Stimulated activated CD4-positive, alpha-beta T cell treated with anti-CD3 and anti-CD28 coated beads, Interleukin-15, amount 100 ng/mL, for 1 hour (primary cell): ENCODE measurements at places on chromosomes 5 and 9.
A peak's percentile ranks its signal among the peaks of the same experiment; 100 is the strongest.

- no peak for DNase-seq
These were observed 40.7 kb downstream of the TLR4 start for GRCh38 chr9:117744856-117745389.

DNA sequence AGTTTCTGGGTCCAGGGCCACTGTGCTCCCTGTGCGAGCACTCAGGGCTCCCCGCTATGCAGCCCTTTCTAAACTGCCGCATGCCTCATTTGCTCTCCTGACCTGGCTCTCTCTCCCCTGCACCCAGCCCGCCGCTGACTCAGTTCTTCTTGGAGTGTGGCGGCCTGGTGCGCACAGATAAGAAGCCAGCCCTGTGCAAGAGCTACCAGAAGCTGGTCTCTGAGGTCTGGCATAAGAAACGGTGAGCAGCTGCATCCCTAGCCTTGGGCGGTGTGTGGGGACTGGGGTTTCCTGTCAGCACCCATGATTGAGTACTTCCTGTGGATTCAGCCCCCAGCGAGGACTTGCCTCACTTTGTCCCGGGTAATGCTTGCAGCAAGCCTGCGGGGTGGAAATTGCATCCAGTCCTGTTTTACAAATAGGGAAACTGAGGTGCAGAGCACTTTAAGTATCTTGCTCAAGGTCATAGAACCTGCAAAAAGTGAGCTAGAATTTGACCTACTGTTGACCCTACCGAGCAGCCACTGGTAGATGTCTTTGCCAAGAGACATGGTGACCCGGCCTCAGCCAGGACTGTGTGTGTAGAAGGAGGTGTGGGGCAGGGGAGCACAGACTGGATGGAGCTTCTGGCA lies 27.9 kb downstream of the USP20 start:
- DNase-seq, result no peak

DNA sequence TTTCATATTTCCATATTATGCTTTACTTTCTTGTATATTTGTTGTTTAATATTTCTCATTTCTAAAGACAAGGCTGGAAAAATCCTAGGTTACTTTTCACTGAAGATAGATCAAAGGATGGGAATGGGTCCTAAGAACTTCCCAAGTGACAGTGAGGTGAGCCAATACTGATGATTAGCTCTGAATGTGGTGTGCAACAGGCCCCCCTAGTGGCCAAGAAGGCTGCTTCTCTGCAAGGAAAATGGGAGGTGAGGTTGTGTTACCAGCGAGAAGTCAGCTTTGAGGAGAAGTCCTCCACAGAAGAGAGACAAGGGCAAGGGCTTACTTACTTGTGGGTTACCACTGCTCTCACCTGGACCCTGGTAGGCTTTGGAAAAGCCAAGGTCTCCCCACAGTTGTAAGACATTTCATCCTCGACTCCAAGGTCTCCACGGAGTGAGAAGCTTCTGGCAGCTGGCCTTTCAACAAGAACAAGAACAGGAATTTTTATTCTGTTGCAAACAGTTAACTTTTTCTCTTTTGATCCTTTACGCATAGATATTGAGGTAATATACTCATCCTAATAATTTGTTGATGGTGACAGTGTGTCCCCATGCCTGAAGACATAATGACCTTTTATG lies 69.9 kb downstream of the MAMDC2 start:
- DNase-seq, result no peak

DNA sequence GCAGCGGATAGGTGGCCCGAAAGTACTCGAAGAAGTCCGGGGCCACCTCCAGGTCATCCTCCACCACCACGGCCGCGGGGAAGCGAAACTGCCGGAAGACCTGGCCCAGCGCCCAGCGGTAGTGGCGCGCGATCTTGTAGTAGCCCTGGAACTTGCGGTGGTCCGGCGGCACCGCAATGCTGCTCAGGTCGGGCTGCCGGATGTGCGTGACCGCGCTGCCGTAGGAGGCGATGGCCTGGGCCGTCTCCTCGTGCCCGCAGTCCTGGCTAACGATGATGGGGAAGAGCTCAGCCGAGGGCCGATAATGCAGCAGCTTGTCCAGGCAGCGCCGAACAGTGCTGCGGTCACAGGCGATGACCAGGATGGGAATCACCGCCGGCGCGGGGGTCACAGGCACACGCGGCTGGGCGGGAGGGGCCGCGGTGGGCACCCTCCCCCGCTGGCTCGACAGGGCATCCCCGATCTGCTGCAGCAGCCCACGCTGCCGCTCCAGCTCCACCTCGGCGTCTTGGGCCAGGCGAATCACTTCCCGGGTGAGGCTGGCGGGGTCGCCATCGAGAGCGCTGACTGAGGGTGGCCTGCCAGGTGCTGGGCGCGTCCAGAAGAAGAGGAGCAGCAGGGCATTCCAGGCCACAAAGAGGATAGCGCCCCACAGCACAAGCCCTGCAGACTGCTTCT lies 10.2 kb downstream of the MGAT1 start:
- no peak for DNase-seq

DNA sequence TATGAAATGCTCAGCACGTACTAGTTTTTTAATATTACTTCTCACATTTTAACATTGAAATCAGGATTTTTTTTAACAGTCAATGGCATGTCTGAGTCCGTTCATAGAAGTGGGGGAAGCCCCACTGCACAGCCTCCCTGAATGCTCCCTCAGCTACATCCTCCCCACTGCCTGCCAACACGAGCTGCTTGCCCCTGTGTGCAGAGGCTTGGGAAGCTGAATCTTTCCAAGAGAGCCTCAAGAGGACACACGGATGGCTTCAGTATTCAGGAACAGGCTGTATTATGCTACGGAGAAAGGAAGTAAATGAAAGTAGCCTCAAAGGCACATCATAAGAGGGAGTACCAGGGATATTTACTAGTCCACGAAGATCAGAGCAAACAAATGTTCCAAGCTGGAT lies 248.7 kb downstream of the SPOCK1 start:
- no peak for DNase-seq

DNA sequence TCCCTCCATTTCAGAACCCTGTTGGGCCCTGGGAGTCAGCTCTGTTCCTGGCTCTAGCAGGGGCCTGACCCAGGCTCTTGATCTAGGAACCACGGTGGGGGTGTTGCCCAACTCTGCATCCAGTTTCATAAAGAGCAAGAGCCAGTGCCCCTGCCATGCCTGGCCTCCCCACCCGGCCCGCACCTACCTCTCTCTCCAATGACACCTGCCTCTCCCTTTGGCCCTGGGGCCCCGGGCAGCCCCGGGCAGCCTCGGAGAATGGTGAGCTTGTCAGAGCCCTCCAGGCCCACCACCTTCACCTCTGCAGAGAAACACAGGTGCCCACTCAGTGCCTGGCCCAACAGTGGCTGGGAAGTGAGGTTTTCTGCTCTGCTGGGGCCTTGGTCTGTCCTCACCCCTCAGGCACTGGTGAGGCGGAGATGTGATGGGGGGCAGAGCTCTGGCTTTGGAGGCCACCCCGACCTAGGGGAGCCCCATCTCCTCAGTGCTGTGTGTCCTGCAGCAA lies 1.5 kb downstream of the FCN1 start:
- DNase-seq, result no peak

GRCh38 chr5:84696651-84697050 lies 312.0 kb upstream of the EDIL3 start:
- no peak for DNase-seq

DNA sequence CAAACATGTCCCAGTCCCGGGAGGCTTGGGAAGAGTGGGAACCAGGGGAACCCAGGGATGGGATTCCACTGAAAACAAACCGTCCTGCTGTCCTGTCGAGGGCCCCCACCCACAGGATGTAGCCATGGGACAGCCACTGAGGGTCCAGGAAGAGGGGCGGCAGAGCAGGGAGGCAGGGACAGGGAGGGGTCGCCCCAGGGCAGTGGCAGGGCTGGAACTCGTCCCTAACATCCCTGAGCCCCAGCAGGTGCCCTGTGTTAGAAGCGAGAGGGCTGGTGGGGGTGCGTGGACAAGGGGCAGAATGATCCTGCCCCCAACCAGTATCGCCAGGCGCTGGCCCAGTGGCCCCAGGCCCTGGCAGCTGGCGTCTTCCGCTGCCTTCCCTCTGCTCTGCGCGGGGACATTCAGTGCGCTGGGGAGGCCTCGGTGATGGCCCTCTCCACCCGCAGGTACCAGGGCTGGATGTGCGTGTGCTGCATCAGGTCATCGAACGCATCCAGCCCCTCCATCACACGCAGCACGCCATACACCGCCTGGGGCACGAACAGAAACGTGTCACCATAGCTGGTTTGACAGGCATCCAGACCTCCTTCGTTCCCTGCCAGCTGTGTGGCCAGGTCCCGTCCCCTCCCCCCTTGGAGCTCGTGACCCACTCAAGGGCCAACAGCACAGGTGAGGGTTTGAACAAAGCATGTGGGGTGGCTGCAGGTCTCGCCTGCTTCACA lies 6.6 kb downstream of the PTGES2 start:
- no peak for DNase-seq

- peak; percentile 37 for DNase-seq
These were observed 5.0 kb downstream of the IL3 start for GRCh38 chr5:132065351-132065937.

- DNase-seq, result no peak
These were observed 26.8 kb downstream of the BARHL1 start for GRCh38 chr9:132609184-132609583.

GRCh38 chr5:31478901-31479300 lies 53.0 kb downstream of the DROSHA start:
- no peak for DNase-seq

GRCh38 chr9:14158916-14159315 lies 155.0 kb downstream of the NFIB start:
- no peak for DNase-seq

GRCh38 chr5:179771311-179771895 lies 22.4 kb upstream of the LTC4S start:
- DNase-seq, result no peak

- DNase-seq, result no peak
These were observed 310.9 kb downstream of the TRIM36 start for GRCh38 chr5:114858665-114859437.

DNA sequence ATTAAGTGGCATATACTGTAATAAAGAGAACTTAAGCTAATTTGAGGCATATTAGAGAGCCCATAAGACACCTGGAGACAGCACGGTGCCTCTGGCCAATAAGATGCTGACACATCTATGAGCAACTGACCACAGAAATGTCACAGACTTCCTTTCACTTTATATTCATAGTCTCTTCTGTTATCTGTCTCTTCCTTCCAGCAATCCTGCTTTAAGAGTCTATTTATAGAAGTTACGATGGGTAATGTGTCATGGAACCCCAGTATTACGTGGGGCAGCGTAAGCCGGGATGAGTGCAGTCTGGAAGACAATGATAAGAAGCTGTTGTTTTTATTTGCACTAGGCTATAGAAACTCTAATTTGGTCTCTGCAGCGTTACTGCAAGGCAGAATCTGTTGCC lies 136.8 kb downstream of the CFAP90 start:
- DNase-seq, result no peak

GRCh38 chr5:67416133-67416937 lies 219.7 kb upstream of the CD180 start:
- DNase-seq, result no peak

- DNase-seq, result no peak
These were observed 95.3 kb downstream of the PRELID2 start for GRCh38 chr5:145739843-145740242.

DNA sequence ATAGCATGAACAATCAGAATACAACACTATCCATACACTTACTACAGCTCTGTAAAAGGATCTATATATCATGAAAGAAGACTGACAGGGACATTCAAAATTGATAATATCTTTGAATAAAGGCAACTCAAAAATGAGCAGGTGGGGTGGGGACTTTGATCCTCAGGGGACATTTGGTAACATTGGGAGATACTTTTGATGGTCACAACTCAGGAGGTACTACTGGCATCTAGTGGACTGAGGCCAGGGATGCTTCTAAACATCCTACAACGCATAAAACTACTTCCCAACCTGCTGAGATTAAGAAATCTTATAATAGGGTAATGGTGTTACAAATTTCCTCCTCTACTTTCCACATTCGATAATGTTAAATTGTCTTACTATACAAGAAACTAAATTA lies 243.9 kb downstream of the ARL15 start:
- no peak for DNase-seq

- no peak for DNase-seq
These were observed 143.1 kb downstream of the TTC39B start for GRCh38 chr9:15163931-15164330.

DNA sequence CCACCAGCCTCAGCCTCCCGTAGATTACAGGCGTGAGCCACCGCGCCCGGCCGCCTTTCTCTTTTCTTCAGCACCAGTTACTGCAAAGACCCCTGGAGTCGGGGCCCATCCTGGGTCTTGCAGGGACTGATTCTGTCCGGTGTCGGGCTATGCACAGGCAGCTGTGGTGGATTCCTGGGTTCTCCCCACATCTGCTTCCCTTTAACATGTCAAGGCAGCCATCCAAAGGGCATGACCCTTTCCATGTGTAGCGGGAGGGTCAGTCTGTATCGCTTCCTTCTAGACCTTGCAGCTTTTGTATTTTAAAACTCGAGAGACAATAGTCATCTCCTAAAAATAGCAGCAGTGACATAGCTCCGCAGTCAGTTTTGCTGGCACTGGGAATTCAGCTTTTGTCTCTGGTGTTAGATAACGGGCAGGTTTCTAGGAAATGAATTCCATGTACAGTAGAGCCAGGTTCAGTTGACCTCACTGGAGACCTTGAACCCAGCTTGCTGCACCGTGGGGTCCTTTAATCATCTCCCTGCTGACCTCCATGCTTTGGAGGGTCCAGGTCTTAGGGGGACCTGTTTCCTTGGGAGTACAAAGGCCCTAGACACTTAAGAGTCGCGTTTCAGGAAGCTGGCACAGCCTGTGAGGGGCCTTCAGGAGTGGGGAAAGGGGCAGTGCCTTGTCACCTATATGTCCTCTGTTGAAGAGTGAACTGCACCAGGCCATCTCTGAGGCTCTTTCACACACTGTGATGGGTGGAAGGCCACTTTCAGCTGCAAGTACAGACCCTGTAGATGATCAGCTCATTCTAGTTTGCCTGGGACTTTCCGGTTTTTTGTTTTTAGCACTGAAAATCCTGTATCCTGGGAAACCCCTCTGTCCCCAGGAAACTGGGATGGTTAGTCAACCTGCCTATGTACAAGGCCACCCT lies 13.8 kb downstream of the ANKRD33B start:
- DNase-seq, result no peak

DNA sequence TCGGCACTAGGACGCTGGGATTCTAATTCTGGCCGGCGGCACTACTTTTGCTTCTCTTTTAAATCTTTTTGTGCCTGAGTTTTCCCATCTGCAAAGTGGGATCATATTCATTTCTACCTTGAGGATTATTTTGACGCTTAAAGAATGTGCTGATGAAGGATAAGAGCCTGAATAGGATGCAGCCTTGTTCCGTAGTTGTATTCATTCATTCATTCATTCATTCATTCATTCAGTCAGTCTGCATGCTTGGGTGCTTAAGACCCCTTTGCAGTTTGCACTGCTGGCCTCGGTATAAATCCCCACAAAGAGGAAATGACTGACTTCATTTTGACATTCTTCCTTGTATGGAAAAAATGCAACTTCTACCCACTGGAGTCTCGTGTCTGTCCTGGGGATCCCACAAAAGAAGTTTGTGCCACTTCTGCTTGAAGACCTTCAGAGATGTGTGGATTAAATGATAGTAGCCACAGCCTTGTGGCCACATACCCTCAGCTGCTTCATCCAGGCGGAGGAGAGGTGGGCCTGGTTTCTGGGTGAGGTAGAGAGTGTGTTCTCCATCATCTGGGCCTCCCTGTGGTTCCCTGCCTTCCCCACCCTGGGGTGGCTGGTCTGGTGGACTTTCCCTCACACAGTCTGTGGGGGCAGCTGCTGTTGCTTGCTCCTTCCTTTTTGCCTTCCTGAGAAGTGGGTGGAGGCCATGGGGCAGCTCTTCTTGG lies 62.6 kb downstream of the PPARGC1B start:
- no peak for DNase-seq
